ENCODE measurements at places on chromosomes 4 and X.
A peak's percentile ranks its signal among the peaks of the same experiment; 100 is the strongest.

GRCh38 chr4:10877076-10877475 lies 192.5 kb upstream of the CLNK start:
- no peak for DNase-seq

- DNase-seq: no peak
These were observed 7.5 kb downstream of the SH3KBP1 start for GRCh38 chrX:19879735-19880378.

DNA sequence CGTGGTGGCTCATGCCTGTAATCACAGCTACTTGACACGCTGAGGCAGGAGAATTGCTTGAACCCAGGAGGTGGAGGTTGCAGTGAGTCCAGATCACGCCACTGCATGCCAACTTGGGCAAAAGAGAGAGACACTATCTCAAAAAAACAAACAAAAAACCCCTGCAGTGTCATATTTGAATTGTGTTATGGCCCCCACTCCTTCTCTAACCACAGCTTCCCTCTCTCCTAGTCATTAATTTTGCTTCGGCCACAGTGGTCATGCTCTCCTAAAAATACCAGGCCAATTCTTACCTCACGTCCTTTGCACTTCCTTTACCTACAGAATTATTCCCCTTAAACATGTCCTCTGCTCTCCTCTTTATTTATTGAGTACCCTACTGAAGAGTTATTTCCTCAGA lies 206.1 kb downstream of the PPP3CA start:
- no peak for DNase-seq

DNA sequence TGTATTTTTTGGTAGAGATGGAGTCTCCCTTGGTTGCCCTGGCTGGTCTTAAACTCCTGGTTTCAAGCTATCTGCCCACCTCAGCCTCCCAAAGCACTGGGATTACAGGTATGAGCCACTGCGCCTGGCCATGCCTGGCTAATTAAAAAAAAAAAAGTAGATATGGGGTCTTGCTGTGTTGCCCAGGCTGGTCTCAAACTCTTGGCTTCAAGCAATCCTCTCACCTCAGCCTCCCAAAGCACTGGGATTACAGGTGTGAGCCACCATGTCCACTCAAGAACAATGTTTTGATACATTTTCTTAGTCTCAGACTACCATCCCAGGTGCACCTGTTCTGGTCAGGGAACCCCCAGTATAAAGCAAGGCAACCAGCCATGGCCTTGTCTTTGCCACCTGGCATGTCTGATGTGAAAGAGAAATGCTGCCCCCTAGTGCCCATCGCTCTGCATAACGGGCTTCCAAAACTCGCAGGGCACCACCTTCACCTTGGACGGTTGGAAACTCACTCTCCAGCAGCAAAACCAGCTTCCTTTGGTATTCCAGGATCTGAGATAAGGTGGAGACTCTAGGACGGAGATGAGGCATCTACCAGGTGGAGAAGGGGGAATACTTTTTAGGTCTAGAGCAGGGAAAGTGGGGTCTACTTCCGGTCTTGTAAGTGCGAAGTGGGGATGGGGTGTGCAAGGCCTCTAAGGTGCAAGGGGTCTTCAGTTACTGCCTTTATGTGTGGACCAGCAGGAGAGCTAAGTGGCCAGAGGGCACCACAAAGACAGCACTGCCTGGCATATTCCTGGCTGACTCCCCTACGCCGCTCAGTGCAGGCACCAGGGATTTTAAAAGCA lies 47.7 kb upstream of the AFAP1 start:
- peak; percentile 66 for DNase-seq

DNA sequence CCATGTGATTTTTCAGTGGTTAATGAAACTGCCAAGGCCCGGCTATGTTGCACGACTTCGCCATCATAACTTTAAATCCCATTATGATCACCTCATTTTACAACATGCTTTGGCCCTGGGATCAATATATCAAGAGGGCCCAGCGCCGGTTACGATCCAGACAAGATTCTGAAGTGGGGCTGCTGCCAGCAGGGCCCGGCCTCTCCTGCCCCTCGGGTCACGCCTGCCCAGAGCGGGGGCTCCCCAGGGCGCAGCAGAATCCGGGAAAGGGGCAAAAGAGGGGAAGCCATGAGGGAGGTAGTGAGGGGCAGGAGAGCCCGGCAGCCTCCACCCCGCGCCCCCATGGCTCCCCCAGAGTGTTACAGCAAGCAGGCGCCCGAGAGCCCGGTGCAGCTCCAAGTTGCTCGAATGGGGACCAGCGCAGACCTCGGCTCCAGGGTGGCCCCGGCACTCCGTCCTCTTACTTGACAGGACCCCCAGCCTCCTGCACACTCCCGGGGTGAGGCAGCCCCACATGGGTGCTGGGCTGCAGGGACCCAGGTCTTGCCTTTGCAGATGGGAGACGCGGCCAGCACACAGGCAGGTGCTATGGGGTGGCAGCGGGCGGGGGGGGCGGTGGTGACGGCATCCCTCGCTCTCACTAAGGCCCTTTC lies 129.8 kb upstream of the NKX1-1 start:
- DNase-seq: no peak

DNA sequence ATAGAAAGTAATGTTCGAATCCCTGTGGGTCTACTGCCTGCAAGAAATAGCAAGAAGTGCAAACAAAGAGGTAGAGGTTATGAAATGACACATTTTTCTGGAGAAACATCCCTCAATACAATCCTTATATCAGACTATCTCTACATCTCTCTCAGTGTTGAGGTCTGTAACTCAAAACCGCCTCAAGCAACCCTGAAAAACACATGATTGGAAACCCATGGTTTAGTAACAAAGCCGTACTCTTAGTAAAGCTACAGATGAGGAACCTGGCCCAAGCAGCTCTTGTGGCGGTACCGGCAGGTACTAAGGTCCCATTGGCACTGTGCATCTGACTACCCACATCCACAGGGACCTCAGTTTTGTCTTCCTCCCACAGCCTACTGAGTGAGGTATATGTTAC lies 53.9 kb downstream of the IRF2 start:
- DNase-seq: no peak

DNA sequence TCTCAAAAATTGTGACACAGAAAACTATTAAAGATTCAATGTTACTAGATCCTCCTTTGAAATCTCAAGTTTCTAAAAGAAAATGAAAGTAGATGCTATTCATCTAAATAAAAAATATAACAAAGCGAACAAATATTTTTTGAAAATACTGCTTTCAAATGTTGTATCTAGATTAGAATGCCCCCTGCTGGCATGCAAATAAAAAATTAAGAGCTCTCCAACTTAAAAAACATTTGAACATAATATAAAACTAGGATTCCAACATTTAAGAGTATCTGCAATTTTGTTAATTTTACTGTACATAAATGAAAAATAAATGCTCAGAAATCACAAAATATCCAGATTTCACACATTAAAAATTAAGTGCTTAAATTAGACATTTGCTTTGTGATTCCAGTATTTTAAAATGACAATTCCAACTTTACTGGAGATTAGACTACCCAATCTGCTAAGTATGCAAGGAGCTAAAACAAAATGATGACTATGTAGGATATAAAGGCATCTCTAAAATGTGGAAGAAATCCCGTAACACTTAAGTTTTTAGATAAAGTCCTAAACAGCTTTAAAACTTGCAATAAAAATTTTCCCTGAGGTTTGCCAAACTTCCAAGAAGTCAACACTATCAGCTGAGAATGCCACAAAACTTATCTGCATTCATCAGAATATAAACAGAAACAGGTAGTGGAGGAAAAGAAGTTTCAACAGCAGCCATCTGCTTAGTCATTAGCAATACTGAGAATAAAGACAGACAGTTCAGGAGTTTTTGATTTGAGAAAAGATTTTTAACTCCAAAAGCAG lies 32.7 kb downstream of the DHX15 start:
- no peak for DNase-seq

DNA sequence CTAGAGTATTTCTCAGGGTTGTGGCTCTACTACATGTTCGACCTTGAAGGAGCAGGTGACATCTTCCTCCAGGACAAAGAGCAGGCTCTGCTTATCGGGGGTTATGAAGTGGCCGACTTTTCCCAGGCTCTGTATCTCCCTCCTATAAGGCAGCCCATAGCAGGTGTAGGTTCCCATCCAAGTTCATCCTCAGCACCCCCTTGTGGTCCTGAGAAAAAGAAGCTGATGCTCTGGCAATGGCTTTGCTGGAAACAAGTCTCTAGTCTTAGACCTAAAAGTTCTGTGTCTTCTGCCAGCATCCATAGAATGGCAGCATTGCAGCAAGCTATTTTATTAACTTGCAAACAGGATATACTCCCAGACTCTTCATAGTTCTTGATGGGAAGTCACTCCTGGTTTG lies 836.6 kb upstream of the PRKX start:
- no peak for DNase-seq

GRCh38 chr4:147809211-147809610 lies 77.3 kb downstream of the ARHGAP10 start:
- no peak for DNase-seq

DNA sequence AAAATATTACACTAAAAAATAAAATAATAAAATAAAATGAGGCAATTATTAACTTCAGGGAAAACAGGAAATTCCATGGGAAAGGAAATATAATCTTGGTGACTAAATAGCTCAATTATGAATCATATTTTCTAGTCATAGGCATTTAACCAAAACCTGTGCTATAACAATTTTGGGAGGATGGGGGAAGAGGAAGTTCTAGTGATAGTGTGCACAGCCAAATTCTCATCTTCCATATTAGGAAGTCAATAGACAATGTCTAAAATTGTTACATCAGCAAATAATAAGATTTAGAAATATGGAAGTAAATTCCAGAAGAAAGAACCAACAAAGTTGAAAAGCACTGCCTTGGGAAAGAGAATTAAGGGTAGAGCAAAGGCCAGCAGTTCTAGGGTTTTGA lies 2.8 kb downstream of the AWAT2 start:
- DNase-seq: no peak

- no peak for DNase-seq
These were observed 84.0 kb upstream of the TBC1D9 start for GRCh38 chr4:140839888-140840790.

GRCh38 chr4:72471816-72472215 lies 97.2 kb downstream of the ADAMTS3 start:
- DNase-seq: no peak

GRCh38 chr4:89658701-89659024 lies 178.3 kb downstream of the SNCA start:
- DNase-seq: no peak

GRCh38 chr4:26051240-26051639 lies 137.2 kb downstream of the SMIM20 start:
- DNase-seq: no peak

DNA sequence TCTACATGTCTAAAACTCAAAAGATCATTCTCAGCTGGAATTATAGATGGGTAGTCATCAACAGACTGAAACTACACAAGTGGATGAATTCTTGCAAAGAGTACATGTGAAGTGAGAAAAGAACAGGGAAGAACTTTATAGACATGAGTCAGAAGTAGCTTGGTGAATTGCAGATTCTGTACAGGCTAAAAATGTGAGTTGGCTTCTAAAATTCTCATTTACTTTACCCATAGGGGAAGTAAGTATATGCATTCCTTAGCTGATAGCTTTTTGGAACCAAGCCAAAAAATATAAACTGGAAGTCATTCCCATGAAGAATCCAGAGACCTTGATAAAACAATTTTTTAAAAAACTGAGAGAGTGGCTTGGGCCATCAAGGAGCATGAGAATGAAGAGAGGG lies 584.2 kb upstream of the FTHL17 start:
- no peak for DNase-seq

DNA sequence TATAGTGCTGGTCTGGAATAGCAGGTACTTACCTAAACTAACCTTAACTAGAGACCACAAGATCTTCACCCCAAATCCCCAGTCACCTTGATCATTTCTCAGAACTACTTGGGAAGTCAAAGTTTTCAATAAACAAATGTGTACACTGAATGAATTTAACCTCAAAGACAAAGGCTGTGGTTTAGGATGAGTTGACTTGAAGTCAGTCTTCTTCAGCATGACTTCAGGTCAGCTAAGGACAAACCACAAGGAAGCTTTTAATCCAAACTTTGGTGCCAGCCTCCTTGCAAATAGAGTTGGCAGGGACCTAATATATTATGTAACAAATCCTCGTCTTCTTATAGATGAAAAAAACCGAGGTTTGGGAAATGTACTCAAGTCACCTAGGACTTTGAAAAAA lies 21.2 kb upstream of the VCX2 start:
- DNase-seq: no peak

DNA sequence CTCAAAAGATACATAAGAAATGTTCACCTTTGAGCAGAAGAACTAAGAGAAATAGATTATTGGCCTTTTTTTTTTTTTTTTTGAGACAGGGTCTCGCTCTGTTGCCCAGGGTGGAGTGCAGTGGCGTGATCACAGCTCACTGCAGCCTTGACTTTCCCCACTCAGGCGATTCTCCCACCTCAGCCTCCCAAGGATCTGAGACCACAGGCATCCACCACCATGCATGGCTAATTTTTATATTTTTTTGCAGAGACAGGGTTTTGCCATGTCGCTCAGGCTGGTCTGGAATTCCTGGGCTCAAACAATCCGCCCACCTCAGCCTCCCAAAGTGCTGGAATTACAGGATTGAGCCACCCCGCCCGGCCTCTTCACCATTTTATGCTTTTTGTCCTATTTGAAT lies 2.9 kb upstream of the TLR6 start:
- no peak for DNase-seq

DNA sequence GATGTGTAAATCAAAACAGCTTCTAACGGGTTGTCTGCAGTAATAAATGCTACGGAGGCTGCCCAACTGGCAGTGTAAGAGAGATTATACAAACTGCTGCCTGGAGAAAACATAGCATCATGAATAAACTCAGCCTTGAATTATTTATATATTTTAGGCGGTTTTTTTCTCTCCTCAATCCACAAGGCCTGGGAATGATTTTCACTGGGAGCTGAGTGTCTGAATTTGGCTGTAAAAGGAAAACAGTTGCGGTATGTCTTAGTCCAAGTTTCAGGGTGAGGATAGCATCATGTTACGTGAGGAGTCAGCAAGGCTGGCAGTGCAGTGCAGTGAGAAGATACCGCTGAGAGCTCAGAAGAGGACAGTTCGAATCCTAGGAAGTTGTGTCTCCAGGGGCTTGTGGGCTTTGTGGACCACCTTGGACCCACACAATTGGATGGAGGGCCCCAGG lies 291.5 kb upstream of the BOD1L1 start:
- peak; percentile 54 for DNase-seq

- DNase-seq: no peak
These were observed 709.1 kb upstream of the FAM241A start for GRCh38 chr4:111435986-111436744.

- no peak for DNase-seq
These were observed 50.3 kb downstream of the GASK1B start for GRCh38 chr4:158122501-158122900.

DNA sequence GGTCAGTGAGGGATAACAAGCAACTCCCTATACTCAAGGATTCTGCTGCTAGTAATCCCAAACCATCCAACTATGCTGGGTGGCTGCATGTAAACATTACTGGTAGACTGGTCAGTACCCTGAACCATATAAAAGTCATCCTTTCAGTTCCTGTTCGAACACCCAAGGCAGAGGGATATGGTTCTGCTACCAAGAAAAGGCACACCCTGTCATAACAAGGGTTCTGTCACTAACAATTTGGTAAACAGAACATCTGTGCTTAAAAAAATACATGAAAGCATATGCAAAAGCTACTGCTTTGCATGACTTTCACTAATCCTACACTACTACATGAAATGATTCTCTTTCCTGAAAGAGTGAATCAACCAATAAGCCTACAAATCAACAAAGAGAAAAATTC lies 76.8 kb upstream of the MCF2 start:
- no peak for DNase-seq

- no peak for DNase-seq
These were observed 112.1 kb upstream of the EOLA2 start for GRCh38 chrX:150050387-150050786.

- no peak for DNase-seq
These were observed 178.2 kb upstream of the HCCS start for GRCh38 chrX:10932842-10933440.

Data from hindlimb muscle (tissue), 1 donor.